ENCODE measurements at places on chromosomes 7 and 10.

DNA sequence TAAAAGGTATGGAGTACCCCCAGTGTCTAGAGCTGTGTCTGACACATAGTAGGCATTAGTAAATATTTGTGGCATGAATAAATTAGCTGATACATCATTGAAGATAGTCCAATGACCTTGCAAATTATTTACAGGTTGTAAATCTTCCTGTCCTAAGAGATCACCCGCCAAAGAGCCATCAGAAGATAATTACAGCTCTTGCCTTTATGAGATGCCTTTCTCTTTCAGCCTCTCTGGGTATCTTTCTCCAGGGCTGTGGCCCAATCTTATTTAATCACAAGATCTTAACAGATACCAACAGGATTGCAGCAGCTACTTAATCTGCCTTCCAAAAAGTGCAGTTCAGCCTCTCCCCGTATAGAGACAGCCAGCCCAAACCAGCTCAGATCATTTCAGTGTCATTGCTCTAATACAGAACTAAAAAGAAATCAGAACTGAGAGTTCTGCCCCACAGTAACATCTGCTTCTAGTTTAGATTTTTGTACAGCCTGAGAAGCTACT, 41.5 kb downstream of the MYOF start:
- DNase-seq: no peak

DNA sequence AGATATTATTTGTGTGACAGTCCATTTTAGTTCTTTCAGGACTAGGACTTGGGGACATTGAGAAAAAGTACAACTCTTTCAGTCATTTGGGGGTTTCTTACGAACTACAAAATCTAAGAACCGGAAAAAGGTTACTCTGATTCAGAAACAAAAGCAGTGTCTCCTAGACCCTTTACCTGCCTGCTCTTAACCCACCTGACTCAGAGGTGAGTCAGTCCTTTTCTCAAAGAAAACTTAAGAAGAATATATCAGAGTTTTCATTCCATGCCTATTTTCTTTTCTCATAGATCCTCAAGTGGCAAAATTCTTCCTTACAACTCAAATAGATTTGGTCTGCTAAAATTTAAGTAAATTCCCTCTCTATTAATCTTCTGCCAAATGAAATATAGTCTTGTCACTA, 114.9 kb upstream of the PTN start:
- no peak for DNase-seq

GRCh38 chr10:4243651-4244050, 458.6 kb upstream of the KLF6 start:
- no peak for DNase-seq

DNA sequence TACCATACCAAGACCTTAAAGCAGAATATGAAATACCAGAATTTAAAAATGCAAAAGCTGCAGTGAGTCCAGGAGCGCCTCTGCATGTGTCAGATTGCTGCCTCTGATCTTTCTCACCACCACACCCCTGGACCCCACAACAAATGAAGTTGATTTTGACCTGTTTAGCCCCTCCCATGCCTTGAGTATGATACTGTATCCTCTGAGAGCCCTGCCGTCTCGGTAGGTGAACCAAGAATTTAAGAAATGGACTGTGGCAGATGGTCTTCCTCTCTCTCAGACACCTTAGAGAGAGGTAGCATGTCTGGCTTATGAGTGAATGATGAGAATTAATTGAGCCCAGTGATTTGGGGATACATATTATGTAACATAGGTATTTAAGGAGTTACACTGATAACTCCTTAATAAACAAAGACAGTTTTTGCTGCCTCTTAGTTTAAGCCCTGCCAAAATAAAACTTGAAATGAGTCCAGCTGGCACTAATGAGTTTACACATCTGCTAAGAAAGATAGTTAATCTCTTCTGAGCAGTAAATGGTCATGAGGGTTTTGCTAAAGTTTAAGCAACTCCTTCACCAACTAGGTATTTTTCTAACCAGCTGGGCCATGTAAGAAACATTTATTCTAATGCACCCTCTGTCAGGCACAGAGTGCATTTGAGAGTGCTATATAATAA, 4.5 kb upstream of the TFPI2 start:
- peak; percentile 55 for DNase-seq

GRCh38 chr10:74981831-74982633, 129.4 kb upstream of the SAMD8 start:
- no peak for DNase-seq

- DNase-seq: peak; percentile 57
Observed at GRCh38 chr7:80018941-80019808, 115.5 kb upstream of the GNAI1 start.

DNA sequence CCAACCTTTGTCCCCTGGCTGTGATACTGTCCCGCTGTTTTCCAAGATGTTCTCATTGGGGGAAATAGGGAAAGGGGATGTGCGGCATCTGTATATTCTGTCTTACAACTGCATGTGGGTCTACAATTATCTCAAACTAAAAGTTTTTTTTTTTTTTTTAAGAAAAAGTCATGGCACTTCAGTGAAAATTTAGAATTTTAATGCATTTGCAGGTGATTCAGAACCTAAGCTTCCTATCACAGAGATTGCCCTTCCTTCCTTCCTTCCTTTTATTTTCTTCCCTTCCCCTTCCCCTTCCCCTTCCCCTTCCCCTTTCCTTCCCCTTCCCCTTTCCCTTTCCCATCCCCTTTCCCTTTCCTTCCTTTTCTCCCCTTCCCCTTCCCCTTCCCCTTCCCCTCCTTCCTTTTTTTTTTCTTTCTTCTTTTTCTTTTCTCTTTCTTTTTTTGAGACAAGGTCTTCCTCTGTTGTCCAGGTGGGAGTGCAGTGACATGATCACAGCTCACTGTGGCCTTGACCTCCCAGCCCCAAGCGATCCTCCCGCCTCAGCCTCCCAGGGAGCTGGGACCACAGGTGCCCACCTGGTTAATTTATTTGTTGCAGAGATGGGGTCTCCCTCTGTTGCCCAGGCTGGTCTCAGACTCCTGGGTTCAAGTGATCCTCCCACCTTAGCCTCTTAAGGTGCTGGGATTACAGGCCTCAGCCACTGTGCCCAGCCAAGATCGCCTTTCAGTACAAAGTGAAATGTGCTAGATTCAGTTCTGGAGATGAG, 32.0 kb downstream of the JAKMIP3 start:
- no peak for DNase-seq

- DNase-seq: no peak
Observed at GRCh38 chr10:30447125-30447799, 13.3 kb downstream of the MAP3K8 start.

DNA sequence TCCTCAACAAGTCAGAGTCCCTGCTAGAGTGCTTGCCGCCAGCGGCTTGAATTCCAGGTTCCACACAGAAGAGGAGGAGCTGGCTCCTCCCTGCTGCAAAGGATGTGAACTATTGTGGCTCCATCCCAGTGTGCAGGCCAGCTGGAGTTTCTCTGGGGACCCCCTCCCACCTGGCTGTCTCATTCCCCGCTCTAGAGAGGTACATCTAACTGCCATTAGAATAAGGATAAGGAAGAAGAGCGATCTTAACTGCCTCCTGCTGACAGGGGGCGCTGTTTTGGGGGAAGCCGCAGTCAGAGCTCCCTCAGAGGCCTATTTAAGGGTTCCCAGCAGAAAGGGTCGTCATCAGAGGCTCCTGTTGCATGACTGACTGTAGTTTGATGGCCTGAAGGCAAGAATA, 40.8 kb upstream of the HECW1 start:
- DNase-seq: no peak

DNA sequence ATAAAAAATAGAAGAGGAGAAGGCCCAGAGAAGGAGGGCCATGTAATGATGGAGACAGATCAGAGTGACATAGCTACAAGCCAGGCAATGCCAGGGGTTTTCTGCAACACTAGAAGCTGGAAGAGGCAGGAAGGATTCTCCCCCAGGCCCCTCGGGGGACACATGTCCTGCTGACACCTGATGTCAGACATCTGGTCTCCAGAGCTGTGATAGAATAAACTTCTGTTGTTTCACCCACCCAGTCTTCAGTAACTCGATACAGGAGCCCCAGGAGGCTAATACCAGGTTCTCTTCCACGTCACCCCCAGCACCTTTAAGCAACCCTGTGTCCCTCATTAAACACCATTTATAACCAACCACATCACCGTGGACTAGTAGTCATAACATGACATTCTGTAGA, 94.9 kb downstream of the TMEM130 start:
- DNase-seq: no peak

DNA sequence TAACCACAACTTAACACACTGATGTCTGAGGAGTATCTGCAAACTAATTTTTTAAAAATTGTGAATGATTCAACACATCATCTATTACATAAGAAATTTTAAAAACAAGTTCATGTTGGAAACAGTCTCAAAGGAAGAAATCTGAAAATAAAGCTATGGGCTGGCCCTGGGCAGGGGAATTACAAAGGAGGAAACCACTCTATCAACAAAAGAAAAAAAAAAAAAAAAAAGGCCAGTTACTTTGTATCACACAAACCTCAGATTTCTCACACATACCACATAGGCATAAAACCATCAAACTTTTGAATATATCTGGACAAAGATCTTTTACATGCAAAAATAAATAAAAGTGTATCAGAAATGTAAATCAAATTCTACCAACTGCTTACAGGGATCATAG, 20.8 kb downstream of the TIAL1 start:
- DNase-seq: no peak

- no peak for DNase-seq
Observed at GRCh38 chr10:62614389-62615157, 189.9 kb upstream of the ADO start.

- DNase-seq: peak; percentile 92
Observed at GRCh38 chr10:38094158-38094926, at the start of gene ZNF37A. Gene ZNF37A, plus strand, starts transcription at chr10:38094337. Its CDS starts 2,281 bp downstream, at chr10:38096618.

- DNase-seq: no peak
Observed at GRCh38 chr10:70617798-70618568, 15.4 kb upstream of the PRF1 start.

- DNase-seq: no peak
Observed at GRCh38 chr10:124605856-124606812, 138.0 kb downstream of the FAM53B start.

GRCh38 chr10:101287183-101287996, 58.1 kb upstream of the LBX1 start:
- DNase-seq: no peak

Measured in right lung (tissue), 10 donors.